ENCODE measurements at places on chromosomes 11 and 22.

DNA sequence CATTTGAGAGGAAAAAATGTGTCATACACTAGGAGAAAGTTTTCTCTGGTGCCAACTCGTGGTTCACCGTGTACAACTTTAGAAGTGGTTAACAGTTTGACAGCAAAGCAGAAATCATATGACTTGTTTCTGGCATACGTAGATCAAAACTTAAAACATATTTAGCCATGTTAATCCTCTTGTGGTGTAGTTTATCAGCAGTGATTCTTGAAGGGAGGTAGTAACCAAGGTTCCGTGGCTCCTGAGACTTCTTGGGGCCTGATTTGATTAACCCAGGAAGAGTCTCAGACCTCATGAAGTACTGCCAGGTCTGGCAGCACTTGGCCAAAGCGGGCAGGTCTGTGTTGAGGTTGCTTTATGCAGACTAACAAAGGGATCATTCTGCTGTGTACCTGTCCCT, 40.5 kb downstream of the SREBF2 start:
- DNase-seq = no peak

- DNase-seq = no peak
These were observed 10.6 kb downstream of the CDPF1 start for GRCh38 chr22:46239261-46240048.

- DNase-seq = no peak
These were observed 44.9 kb upstream of the DAGLA start for GRCh38 chr11:61635304-61635703.

DNA sequence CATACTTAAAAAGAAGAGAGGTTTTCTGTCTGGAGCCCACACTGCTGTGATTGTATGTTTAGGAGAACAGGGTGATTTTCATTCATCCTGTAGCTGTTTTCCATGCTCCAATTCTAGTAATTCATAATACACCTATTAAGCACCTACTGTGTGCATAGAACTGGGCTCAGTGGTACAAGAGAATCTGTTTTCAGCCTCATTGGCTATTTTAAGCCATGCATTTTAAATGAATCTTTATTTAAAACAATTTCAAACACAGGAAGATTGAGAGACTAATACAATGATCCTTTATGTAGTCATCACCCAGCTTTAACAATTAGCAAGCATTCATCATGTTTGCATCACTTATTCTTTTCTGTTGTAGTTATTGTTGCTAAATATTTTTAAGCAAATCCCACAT, 86.2 kb downstream of the BDNF start:
- no peak for DNase-seq

DNA sequence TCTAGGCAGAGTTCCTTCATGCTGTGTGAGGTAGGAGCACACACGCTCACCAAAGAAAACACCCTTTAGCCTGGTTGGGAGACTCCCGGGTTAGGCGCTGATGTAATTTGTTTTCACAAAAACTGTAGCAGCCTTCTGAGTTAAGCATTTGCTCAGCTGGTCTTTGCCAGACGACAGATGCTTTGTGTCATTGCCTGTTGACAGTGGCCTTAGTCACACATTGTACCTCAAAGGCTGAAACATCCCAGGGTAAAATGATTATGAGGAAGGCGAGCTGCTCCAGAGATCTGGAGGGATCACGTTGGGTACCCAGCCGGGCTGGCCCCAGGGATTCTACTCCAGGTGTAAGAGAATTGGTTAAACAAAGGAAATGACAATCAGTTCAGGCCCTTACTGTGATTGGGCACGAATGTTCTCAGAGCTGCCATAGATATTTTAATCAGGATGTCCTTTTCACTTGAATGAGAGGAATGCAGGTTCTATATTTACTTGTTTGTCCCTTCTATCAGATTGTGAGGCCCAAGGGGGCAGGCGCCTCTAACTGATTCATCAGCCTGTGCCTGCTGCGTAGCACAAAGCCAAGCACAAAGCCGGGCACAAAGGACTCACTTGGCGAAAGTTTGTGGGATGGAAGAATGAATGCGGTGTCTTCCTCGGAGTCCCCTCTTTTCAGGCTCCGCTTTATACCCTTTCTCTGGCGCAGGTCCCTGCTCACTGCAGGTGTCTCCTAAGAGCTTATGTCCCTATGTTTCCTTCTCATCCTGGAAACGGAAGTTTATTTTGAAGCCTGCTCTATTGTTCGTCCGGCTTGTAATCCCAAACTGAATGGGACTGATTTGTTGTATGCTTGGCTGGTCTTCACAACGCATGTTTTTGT, 47.1 kb downstream of the ADM start:
- no peak for DNase-seq

- DNase-seq = no peak
These were observed 3.7 kb downstream of the RPL27A start for GRCh38 chr11:8686325-8686724.

GRCh38 chr22:48943567-48944432, 883.9 kb downstream of the BRD1 start:
- DNase-seq = peak; percentile 47

- no peak for DNase-seq
These were observed 884.8 kb upstream of the LRRC4C start for GRCh38 chr11:42344204-42344792.
